Amniotic stem cell (primary cell): ENCODE measurements at places on chromosomes 2 and 18.

- DNase-seq = no peak
Measured at GRCh38 chr2:121210691-121211090, 74.3 kb downstream of the TFCP2L1 start.

DNA sequence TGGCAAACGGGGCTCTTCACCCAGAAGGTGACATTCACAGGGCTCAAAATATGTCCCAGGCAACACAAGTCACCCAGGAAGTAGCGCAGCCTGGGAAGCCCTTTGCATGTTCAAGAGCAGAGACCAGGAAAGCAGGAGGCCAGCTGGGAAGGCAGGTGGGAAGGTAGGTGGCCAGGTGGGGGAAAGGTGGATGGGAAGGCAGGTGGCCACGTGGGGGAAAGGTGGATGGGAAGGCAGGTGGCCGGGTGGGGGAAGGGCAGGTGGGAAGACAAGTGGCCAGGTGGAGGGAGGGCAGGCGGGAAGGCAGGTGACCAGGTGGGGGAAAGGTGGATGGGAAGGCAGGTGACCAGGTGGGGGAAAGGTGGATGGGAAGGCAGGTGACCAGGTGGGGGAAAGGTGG lies 102.7 kb downstream of the ZNF516 start:
- no peak for DNase-seq

DNA sequence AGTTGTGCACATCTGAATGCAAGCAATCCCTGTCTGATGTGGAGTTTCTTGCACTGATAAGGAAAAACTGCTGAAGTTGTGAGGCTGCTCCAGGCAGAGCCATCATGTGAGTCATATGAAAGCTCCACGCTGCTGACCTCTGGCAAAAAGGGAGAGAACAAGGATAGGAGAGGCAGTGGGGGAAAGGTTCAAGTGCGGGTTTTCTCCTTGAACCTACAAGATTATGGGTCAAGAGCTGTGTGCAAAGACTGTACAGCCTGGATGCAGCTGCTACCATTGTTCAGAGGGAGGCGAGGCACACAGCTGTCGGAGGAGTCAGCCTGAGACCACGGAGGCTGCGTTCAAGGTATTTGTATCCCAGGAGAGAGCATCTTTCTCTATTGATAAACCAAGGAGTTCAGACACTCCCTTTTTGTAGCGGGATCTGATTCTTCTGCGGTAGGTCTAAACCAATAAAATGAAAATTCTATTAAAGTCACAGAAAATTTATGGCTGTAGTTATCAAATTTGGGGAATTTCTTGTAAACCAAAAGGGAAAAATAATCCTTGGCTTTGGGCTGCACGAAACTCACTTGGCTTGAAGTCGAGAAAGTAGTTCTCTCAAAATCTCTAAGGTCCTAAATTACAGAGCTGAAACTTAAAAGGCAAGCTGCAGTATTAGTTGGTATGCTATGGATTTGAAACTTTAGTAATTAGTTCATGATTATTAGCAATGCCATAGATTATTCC lies at the start of gene CDK15:
TSS of gene CDK15 (plus strand) at position 96 of the 729 bp plus-strand sequence. CDS start at position 224, 128 bp downstream.
- DNase-seq = peak; percentile 15

GRCh38 chr2:27100036-27100435 lies 13.5 kb downstream of the KHK start:
- DNase-seq = no peak

- no peak for DNase-seq
Measured at GRCh38 chr18:48894799-48895346, 55.9 kb downstream of the SMAD7 start.

DNA sequence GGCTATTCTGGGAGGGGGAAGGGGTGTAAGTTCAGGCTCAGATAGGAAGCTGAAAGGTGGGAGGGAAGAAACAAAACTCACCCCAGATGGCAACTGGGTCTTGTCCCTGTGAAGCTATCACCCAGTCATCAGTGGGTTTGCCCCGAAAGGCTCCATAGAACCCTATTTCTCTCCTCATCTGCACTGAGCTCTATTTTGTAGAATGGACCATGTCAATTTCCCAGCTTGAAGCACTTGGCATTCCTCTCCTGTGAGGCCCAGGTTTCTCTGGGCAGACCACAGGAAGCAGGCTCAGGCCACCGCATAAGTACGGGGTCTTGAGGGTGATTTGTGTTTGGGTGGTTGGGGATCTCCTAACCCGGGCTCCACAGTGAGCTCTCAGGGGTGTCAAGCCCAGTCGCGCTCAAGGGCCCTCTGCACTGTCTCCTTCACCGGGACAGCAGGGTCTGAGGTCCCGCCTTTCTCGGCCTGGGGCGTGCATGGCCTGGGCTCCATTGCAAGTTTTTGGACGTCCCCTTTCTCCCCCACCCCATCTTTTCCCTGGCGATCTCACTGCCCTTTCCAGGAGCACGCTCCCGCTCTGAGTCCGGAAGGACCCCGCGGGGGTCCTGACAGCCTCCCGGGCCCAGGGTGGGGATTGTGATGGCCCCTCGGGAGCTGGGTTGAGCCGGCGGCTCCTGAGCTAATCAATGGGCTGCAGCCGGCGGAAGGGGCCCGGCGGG lies 27.3 kb upstream of the NOTO start:
- no peak for DNase-seq

- no peak for DNase-seq
Measured at GRCh38 chr2:48315896-48316194, 214.1 kb upstream of the STON1 start.
